ENCODE measurements at places on chromosomes 2 and 18. TPM values are rescaled to one million over a fixed set of nuclear protein-coding genes. Genes with fewer than 3 reads are reported as not detected.

Gene TEX44
- not detected for polyA plus RNA-seq

Gene XIRP2
- polyA plus RNA-seq, result 0.20 TPM

Gene CTNNA2
- polyA plus RNA-seq, result not detected

Gene DIPK1C
- polyA plus RNA-seq, result not detected

Gene EDAR
- polyA plus RNA-seq, result not detected

Gene RTTN
- polyA plus RNA-seq, result 5.4 TPM

Gene CCDC150
- polyA plus RNA-seq, result 1.5 TPM

Gene CEP192
- polyA plus RNA-seq, result 12.5 TPM

Gene IER3IP1
- polyA plus RNA-seq, result 26.2 TPM

Gene KLHL41
- 0.42 TPM for polyA plus RNA-seq

Gene CFAP53
- 0.11 TPM for polyA plus RNA-seq
